AG08396 (cell line): ENCODE measurements at places on chromosomes 2 and 18.

GRCh38 chr2:174945601-174946260 is 59.5 kb downstream of the CHN1 start:
- no peak for DNase-seq

DNA sequence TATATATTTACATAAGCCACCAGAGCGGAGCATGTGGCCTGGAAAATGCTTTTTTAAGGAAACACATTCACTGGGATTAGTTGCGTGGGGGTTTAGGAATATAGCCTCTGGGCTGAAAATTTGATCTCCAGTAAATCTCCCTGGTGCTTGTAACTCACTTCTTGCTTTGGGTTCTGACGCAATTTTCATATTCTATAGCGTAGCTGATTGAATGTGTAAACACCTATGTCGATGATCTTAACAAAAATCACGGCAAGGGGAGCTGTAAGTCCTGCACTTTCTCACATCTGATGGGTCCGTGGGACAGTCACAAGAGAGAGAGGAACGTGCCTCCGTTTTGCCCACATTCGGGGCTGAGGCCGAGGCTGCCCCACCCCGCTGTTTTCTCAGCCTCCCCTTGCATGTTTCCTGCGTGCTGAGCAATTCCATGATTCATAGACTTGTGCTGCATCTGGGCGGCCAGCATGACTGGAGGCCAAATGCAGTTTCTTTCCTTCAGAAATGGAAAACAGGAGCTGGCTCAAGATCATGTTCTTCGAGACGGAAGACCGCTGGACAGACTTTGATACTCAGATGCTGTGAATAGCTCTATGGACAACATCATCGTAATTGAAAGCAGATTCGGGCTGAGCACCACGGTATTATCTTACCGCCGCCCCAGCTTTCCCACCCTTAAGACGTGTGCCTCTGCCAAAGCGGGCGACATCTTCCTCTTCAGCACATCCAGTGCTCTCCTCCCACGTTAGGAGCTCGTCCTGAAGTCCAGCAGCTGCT is 109.2 kb downstream of the TMEM18 start:
- peak; percentile 25 for DNase-seq

GRCh38 chr2:238940806-238941205 is 92.9 kb downstream of the TWIST2 start:
- DNase-seq: no peak

DNA sequence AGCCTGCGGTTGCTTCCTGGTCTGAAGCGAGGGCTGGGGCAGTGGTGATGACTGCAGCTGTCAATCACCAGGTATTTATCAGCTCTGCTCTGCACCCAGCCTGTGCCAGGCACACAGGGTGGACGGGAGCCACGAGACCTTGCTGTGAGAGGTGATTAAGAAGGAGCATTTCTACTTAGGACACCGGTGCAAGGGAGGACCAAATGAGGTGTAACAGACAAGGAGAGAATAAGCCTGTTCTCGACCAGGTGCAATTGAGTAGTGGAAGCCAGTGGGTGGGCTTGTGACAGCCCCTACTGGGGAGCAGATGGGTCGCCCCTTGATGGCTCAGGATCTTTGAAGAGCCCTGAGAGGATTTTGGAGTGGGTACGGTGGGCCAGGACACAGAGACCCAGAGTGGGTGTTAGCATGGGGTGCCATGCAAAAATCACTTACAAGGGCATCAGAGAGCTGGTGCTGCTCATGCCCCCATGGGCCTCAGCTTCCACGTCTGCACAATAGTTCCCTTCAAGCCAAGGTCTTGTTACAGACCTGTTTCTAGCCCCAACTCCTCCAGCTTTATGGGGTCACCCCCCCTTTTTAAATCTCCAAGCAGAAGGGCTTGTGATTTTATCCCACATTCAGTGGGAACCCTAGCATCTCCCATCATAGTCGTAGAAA is 24.6 kb downstream of the GPR55 start:
- DNase-seq: no peak

DNA sequence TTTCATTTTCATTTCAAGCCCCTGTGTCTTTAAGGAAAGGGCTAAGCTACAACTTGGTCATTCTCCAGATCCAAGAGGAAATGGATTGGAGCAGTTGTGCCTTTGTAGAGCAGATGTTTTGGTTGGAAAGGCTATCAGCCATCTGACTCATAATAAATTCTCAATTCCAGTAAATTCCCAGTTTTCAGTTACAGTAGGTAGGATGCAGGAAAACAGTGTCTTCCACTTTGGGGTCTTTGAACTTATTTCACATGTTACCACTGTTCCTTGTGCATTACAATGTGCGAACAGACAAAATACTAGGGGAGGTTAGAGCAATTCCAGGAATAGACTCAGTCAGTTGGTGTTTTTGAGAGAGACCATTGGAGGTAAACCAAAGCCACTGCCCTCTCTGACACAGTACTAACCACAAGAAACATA is 211.9 kb downstream of the BABAM2 start:
- DNase-seq: peak; percentile 39

- peak; percentile 85 for DNase-seq
Measured at GRCh38 chr18:49849331-49850217, 36.2 kb upstream of the ACAA2 start.

DNA sequence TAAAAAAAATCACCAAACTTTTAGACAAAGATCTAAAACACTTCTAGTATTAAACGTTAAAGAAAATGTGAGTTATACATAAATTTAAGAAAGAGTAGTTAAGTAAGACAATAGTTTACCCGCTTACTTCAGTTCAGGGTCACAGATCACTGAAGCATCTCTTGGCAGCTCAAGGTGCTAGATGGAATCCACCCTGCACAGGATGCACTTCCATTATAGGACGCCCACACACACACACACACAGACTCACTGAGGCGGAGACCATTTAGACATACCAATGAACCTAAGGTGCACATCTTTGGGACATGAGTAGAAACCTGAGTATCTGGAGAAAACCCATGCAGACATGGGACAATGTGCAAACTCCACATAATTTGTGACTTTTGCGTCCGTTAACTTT is 630.6 kb upstream of the ZNF804A start:
- DNase-seq: no peak

DNA sequence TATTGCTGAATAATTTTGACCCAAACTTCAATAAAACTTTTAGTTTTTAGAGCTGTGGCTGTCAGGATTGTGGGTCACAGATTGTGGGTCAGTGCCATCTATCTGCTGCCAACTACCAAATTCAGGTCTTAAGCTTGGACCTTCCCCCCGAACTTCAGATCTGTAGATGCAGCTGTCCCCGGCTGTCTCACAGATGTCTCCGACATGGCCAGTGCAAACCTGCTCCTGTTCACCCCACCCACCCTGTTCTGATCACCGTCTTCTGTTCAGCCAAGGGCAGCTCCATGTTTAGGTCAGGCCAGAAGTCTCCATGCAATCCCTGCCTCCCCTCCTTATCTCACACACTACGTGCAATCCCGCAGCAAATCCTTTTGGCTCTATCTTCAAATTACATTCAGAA is 175.0 kb downstream of the PRKCE start:
- DNase-seq: no peak

- DNase-seq: no peak
Measured at GRCh38 chr2:53861824-53862223, 2.1 kb upstream of the GPR75 start.

- DNase-seq: no peak
Measured at GRCh38 chr2:147440734-147441133, 404.1 kb upstream of the ACVR2A start.

DNA sequence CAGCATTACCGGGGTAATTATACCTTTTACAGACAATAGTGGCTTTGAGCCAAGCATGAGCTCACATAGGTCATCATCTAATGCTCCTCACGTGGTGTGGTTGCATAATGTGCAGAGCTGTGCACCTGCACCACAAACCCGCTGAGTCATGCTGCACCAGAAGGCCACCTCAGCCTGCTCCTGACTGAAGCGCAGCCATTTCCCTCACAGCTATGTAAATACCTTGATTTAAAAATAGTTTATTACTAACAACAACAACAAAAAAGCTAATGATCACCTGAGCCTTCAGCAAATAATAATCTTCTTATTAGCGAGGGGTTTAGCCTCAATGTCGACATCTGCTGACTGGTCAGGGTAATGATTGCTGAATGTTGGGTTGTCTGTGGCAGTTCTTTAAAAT is 238.8 kb downstream of the MBD5 start:
- DNase-seq: no peak

GRCh38 chr18:63119647-63120046 is 199.9 kb downstream of the BCL2 start:
- DNase-seq: peak; percentile 24

- DNase-seq: peak; percentile 15
Measured at GRCh38 chr2:229348128-229348527, 77.0 kb upstream of the PID1 start.

DNA sequence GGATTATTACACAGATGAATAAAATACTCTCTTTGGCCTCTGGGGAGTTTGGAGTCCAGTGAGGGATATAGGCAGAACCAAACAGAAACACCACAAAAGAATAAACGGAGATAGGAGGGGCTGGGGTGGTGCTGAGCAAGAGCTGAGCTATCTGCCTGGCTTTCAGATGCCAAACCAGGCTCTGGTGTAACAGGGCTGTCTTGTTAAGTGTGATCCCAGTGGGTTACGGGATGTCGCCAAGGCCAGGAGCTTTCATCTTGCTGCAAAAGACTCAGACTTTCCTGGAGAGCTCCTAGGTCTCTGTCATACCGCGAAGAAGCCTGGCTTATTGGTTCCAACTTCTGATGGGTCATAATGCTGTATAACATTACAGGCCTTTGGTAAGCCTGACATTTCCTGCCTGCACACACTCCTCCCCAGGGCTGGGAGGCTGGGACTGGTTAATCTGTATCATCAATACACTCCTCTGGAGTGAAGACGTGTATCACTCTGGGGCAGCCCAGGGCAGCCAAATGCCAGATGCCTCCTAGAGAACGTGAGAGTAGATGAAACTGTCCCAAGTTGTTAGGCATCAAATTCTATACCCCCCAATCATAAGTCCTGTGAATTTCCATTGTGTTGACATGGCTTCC is 60.5 kb downstream of the STPG4 start:
- peak; percentile 79 for DNase-seq
